ENCODE measurements at places on chromosomes 5 and 9.

DNA sequence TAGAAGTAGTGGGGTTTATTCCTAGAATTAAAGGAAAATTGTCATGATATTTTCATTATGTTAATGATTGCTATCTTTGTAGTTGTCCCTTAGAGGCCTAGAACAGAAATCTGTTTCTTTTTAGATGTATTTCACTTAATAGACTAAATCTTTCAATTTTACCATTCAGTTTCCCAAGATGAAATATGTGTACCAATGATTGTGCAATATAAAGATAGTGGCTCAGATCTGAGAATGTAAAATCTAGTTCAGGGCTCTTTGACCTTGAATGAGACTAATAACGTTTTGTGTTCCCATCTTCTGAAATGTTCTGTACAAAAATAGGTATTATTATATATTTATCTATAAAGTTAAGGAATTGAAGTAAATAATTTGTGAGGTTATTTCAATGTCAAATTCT lies 947.9 kb downstream of the DTWD2 start:
- DNase-seq = no peak

DNA sequence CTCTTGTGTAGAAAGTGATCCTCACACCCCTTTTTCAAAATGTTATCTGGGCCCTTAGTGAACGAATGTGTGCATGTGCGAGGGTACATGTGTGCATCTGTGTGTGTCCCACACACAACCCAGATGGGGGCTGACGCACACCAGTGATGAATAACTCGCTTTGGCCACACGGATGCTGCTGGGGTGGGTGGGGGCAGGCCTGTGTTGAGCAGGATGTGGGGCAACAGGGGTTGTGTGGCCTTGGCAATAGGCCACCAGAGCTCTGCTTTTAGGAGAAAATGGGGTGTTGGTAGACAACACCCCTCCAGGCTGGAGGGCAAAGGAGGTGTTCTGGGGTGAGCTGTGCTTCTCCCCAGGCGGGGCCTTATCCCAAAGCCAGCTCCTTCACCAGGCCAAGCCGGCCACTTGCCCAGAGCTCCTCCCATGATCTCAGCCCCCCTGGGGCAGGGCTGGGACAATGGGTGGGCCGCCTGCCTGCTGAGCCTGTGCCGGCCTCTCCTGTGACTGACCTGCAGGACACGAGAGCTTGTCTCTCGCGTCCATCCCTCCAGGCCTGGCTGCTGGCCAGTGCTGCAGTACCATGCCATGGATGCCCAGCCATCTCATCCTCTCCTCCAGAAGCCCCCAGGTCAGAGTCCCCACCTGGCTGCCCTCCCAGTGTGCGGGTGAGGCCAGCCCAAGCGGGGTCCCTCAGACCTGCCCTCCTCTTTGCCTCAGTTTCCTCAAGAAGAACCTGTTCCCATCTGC lies 1.7 kb downstream of the DBN1 start:
- DNase-seq = no peak

DNA sequence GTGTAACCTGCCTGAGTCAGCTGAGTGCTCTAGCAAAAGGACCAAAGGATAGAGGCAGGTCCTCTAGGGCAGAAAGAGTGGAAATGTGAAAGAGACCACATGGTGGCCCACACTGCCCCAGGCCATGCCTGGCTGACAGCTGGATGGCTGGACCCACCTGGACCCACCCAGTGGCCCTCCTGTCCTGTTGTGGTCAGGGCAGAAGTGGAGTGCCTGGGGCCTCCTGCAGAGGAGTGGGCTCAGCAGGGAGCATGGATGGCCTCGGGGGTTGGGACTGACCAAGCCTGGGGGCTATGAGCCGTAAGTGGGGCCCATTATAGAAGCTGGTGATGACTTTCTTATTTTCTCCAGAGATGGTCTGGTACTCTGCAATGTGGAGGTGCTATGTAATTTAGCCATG lies 55.7 kb upstream of the FAM120AOS start:
- no peak for DNase-seq

DNA sequence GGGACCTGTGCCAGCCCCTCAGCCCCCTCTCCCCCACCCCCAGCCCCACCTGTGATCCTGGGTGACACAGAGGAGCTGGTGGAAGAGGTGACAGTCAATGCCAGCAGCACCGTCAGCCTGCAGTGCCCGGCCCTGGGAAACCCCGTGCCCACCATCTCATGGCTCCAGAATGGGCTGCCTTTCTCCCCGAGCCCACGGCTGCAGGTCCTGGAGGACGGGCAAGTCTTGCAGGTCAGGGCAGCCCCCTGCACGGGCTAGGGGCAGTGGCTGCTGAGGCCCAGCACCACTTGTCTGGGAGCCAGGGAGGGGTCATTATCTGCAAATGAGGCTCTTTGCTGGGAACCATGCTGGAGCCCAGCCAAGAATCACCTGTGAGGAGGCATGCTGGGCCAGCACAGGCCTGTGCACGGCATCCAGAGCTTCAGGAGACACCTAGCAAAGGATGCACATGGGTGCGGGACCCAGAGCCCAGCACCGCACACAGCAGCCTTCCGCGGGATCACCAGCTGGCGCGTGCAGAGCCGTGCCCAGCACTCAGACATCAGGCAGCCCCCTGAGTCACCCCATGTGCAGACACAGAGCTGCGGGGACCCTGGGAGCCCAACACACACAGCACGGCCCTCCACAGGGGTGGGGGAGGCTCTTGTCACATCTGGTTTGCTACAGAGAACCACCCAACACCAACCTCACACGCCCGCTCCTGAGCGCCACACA lies 62.0 kb upstream of the ASS1 start:
- no peak for DNase-seq
